Femur (tissue), 1 donor: ENCODE measurements at places on chromosomes 7 and 10.

DNA sequence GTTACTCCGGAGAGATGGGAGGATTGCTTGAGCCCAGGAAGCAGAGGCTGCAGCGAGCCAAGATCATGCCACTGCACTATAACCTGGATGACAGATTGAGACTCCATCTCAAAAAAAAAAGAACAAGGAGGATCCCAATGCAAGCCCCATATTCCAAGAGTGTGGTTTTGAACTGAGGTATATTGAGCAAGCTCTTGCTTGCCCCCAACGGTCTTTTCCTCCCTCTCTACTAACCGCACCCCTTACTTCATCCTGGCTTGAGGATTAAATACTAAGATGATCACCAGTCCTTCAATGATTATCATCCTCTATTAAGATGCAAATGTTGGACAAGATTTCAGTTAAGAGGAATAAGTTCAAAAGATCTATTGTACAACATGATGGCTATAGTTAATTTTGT, 12.5 kb upstream of the SRGN start:
- DNase-seq = no peak

DNA sequence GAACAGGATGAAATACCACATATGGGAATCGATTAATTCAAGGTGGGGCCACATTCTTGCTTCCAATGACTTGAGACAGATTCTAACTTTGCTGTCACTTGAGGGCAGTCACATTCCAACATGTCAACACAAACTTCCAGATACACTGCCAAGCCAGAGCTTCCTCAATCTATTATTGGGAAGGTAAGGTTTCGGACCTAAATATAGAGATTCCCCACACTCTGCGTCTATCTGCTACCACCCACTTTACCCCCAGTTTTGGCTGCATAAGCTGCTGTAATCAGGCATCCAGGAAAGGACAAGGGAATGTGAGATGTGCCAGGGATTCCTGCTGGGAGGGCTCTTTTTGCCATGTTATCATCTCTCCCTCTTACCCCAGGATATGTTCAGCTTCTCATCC, 20.5 kb upstream of the DGKI start:
- DNase-seq = no peak

- no peak for DNase-seq
Observed at GRCh38 chr7:88042157-88042556, 108.1 kb downstream of the ADAM22 start.

- DNase-seq = no peak
Observed at GRCh38 chr7:45114926-45115325, 3.4 kb upstream of the TBRG4 start.

DNA sequence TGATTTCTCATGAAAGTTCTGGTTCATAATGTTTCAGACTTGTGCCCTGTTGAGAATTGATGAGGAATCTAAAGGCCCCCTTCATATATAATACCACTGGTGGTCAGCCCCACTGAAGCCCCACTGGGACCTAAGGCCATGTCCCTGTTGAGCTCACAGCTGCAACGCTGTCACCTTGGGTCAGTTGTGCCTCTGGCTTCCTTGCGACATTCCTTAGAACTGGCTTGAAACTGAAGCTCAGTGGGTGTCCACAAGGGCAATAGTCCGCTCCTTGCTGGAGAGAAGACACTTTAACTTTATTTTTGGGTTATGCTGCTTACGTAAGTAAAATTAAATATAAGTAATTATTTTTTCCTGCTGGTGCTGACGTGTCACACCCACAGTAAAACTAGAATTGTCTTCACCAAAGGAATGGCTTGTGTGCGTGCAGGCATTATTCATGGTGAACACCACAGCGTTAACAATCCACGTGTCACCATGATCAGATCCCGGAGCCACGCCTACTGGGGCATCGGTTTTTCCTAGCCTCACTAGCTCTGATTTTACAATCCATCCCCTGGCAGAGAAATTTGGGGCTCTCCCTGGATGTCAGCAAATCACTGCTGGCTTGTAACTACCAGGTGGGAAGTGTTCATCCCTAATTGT, 66.5 kb downstream of the BICC1 start:
- no peak for DNase-seq
